ENCODE measurements at places on chromosomes 6 and 20. TPM values are rescaled to one million over a fixed set of nuclear protein-coding genes. Genes with fewer than 3 reads are reported as not detected.

Gene INSM1
- 1.7 TPM for total RNA-seq

Gene LCA5
- 5.6 TPM for total RNA-seq

DNA sequence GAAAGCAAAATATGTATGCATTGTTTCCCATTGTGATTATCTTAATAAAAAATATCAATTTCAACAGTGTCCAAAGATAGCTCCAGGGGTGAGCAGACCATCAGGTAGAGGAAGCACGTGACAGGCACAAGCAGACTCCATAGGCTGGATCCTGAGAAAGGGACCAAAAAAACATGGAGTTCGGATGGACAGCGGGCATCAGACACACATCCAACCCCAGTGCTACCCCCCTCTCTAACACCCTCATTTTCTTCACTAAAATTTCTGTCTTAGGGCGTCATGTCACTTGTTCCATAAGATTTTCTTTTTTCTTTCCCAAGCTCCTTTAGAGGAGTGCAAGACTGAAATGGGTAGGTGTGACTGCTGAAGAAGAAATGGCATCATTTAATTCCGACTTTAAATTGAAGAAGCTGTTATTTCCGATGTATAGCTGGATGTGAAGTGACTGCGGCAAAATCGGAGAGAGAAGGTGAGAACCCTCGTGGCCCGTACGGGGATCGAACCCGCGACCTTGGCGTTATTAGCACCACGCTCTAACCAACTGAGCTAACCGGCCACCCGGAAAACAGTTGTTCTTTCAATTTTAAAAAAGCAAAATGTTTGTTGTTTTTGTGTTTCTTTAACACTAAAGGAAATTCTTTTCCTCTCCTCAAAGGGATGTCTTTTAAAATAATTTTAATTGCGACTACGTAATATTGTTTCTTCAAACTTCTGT lies 10.3 kb upstream of the PRSS16 start:
- peak; percentile 44 for DNase-seq
- no peaks in the 10 kb centered on the region for H3K4me1 ChIP-seq
- no peak overlapping the region for H3K27ac ChIP-seq
- peak overlapping the region; percentile 39 for H3K4me3 ChIP-seq
- H3K27me3 ChIP-seq: peaks cover 13% of the 10 kb centered on the region
- no peaks in the 10 kb centered on the region for H3K36me3 ChIP-seq

DNA sequence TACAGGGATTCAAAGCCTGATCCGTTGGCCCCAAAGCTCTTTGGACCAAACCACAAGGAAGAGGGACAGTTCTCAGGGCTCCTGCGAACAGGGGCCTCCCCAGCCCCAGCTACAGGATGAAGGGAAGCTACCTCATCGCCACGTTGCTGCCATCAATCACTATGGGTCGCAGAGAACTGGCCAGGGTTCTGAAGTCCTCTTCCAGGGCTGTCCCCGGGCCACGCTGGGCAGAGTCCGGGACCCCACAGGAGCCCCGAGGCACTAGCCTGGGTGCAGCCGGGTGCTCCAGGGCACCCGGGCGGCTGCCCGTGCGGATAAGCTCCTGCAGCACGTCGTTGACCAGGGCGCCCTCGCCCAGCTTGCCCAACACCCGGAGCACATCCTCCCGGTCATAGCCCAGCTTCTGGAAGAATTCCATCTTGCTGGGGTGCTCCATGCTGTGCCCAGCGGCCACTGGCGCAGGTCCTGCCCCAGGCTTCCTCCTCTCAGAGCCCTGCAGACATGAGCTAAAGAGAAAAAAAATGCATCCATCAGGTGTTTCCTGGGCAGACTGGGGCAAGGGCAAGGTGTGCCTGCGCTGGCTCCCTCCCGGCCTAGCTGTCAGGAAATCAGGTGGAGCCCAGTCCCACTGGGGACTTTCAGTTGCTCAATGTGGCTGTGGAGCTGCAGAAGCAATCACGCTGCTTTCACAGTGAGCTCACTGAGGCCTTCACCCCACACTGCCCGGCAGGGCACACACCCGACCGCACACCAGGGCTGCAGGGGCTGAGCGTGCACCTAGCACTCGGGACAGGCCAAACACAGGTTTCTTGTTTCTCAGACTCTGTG lies 10.5 kb downstream of the ZC3H12D start:
- H3K36me3 ChIP-seq: no peaks in the 10 kb centered on the region
- DNase-seq: no peak
- no peaks in the 10 kb centered on the region for H3K27me3 ChIP-seq
- H3K4me3 ChIP-seq: no peak overlapping the region
- H3K27ac ChIP-seq: no peak overlapping the region
